ENCODE measurements at places on chromosomes 7 and 10. TPM values are rescaled to one million over a fixed set of nuclear protein-coding genes. Genes with fewer than 3 reads are reported as not detected.

Gene CALML5
- total RNA-seq: not detected

Gene FRAT1
- 5.4 TPM for total RNA-seq

Gene TFEC
- 1.6 TPM for total RNA-seq

Gene SAMD9L
- 3.8 TPM for total RNA-seq

Gene VAX1
- total RNA-seq: not detected

Gene UNC5B
- 13.1 TPM for total RNA-seq

Gene PLEKHS1
- total RNA-seq: not detected

Gene EIF4H
- 172 TPM for total RNA-seq

Gene COL17A1
- total RNA-seq: 0.43 TPM

Gene TMEM26
- total RNA-seq: 0.95 TPM

Gene LRIT1
- not detected for total RNA-seq

Gene H2BK1
- not detected for total RNA-seq

Gene PRLHR
- not detected for total RNA-seq

Gene WASHC2C
- 30.2 TPM for total RNA-seq

Gene SEMA3D
- total RNA-seq: 1.6 TPM

Measured in Right ventricle myocardium inferior (tissue), 1 donor.